ENCODE measurements at places on chromosomes 2 and 18.

- DNase-seq: no peak
Observed at GRCh38 chr2:9668687-9669345, 38.0 kb upstream of the YWHAQ start.

DNA sequence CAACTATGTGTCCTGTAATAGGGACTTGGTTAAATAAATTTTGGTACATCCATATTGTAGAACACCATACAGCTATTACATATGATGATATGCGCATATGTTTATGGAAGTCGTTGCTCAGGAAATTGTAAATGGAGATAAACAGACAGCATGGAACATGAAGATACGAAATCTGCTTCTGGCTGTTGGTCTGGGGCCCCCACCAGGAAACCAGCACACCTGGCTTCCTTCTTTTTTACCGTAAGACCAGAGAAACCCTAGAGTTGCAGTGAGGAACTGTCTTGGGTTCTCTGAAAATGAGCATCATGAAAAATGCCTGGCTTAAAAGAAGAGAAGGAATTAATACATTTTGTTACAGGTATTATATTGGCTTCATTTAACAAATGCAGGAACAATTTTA is 40.8 kb downstream of the SPTBN1 start:
- DNase-seq: no peak

DNA sequence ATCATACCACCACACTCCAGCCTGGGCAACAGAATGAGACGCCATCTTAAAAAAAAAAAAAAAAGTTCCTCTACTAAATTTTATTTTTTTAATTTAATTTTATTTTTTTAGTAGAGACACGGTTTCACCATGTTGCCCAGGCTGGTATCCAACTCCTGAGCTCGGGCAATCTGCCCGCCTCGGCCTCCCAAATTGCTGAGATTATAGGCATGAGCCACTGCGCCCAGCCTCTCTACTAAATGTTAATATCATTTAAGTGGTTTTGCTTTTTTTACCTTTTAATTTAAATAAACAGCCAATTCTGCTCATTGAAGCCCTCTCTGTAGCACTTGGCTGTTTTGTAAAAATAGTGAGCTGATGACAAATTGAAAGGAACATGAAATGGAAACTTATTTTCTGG is 9.2 kb downstream of the RAB17 start:
- no peak for DNase-seq

GRCh38 chr2:621303-622099 is 55.7 kb downstream of the TMEM18 start:
- DNase-seq: no peak

DNA sequence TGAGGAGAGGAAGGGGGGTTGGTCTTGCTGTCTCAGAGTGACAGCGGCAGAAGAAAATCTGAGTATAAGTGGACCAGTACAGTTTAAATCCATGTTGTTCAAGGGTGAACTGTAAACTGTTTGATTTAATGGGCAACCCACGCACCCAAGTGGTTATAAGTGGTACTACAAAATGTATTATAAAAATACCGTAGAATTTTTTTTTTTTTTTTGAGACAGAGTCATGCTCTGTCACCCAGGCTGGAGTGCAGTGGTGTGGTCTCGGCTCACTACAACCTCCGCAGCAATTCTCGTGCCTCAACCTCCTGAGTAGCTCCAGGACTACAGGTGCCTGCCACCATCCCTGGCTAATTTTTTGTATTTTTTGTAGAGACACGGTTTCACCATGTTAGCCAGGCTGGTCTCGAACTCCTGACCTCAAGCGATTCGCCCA is 2.1 kb upstream of the CHCHD5 start:
- DNase-seq: no peak

DNA sequence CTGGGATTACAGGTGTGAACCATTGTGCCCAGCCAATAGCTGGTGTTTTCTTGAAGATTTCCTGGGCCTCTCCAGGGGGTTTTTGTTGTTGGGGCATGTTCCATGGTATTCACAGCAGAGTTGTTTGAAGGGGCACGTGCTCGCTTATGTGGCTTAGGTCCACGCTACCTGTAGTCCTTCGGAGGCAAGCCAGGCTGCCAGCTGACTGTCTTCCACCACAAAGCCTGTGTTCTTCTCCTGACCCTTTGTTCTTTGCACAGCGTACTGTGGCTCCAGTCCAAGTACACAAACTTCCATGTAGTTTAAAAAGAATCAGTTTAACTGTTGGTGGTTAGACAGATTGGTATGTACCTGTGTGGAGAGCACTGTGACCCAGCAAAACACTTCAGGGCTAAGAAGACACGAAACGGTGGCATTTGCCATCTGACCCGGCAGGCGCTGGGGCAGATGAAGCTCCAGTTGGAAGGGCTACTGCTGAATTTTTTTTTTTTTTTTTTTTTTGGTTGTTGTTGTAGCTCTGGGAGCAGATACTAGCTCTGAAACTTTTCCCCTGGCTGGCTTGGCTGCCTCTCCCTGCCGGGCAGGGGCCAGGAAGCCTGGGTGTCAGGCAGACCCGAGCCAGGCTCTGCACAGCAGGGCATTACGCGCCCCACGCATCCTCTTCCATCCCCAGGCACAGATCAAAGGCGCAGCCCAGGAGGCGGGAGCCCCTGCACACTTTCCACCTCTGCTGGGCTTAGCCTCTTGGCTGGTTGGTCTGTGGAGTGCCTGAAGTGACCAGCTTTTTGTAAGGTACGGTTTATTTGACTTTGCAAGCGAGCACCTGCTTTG is 5.7 kb downstream of the GREB1 start:
- no peak for DNase-seq

DNA sequence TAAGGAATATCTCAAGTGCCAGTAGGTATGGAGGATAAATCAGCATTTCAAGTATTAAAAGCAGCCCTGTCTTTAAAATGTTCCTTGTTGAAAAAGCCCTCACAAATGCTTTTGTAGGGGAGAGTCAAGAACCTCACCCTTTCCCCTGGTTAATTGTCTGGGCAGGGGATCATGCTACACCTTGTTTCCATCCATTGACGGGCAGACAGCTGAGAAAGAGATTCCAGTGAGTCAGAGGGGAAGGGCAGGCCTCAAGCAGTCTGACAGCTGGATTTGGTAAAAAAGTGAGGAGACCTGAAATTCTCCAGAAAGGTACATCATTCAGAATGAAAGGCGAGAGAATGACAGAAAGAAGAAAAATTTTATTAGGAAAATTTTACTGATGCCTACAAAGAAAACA is 203.2 kb upstream of the CYP26B1 start:
- DNase-seq: no peak

DNA sequence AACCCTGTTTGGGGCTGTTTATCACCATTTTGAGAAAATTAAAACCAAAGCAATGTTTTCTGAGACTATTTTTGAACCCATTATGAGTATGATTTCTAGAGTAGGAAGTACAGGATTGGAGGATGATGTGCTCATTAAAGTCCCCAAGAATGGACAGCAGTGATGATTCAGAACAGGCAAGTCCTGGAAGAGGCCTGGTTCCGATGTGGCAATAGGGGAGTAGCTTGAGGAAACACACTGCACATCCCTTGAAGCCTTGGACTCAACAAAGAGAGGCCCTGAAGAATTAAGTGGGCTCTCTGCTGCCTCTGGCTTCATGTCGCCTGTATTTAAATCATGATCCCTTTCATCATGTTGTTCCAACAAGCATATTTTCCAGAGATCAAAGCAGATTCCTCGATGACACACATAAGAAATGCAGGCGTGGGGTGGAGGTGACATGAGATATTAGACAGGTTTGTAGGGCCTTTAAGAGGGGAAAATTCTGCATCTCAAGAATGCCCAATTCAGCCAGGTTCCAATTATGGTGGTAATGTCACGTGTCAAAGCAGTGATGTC is 242.2 kb downstream of the FHOD3 start:
- DNase-seq: no peak

- no peak for DNase-seq
Observed at GRCh38 chr2:201579536-201579935, 63.8 kb downstream of the TMEM237 start.

DNA sequence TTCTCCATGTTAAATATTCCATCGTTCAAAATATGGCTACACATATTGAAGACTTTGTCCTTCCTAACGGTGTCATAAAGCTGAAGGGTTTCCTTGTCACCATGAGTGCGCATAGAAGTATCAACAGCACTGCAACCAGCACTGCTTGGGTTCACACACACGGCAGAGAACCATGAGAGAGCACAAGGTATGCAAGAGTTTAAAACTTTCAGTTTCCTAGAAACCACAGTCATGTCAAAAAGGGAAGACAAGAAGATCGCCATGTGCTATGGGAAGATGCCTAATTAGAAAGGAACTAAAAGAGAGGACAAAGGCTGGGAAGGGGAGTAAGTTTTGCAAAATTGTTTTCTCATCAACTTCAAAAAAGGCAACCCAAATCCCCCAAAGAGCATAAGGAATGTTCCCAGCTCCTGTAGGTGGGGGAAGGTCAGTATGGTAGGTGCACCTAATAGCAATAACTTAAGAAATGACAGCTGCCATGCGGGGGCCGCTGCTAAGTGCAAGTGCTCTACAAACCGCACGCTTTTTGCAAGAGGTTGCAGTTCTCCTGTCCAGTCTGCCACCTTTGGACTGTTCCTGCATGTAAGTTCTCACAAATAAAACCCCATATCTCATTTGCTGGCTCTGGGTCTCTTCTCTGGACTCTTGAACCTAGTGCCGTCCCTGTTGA is 136.8 kb downstream of the TMEM163 start:
- no peak for DNase-seq

DNA sequence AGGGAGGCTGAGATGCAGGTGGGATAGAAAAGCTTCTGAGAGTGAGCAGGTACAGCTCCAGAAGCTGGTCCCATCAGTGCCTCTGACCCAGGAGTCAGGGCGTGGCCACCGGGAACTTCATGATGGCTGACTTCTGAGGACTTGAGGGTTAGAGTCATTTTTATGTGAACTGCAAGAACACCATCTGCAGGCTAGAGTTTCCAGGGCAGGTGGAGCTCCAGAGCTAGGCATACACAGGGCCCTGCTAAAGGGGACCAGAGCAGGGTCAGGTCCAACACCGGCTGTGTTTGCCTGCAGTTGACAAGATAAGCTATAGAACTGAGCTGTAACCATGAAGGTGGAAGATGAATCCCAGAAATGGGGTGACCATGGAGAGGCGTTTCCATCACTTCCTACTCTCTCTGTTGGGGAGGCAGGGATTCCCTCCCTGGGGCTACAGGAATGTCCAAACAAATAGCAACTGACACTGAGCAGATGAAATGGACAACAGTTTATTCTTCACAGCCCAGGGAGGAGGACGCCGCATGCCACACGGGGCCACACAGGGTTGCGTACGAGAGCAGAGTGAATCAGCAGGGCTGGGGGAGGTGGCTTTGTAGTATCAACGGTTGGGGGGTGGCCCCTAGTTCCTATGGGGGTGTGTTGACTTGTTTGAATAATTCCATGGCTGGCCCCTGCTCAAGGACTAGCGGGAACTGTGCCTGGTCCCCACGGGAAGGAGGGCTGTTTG is 77.6 kb upstream of the ZNF516 start:
- DNase-seq: no peak

DNA sequence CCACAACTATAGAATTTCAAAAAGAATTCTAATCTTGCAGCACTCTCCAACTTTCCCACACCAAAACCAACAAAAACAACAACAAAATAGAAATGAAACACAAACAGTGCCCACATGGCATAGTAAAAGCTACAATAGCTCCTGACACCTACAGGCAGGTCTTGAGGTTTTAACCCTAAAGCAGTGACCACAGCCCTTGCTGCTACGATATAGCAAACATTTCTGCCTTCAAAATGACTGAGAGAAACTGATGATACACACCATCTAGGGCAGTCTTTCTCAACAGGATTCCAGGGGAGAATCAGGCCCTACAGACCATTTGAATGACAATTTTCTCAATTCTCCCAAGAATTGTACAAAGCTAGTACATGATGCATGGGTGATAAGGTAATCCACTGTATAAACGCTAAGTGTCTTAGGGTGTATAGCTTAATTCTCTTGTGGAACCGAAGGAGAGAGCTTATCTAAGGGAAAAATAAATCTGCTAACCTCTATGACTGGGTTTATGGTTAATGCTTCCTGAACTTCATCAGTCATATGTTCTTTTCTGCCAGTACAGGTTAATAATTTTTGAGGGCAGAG is 46.5 kb downstream of the TRAK2 start:
- DNase-seq: no peak

DNA sequence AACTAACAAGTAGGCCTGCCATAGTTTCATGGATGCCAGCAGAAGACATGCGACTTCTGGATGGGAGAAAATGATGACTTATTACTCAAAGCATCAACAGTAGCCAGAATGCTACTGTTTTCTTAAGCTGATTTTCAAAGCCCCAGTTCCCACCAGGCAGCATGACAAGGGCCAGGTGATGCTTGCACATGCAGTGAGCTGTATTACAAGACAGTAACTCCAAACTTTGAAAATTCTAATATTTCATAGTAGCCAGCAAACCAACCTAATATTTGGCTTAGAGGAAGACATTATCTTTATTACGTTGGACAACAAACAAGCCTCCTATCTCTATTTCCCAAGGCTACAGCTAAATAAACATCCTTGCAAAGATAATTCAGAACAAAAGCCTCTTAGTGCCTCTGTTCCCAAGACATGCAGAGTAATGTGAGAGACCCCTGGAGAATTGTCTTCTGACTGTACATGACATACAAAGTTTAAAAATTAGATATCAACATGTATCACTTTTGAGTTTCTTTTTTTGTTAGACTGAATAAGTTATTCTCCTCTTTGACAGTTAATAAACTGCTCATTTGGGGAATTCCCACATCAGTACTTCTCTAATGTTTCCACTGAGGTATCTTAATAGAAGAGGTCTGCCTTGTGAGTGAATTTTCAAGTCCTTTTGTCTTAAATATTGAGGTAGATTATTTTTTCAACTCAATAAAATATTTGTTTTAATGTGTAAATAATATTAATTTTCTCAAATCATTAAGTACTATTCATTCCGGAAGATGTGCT is 367.6 kb upstream of the CWC22 start:
- DNase-seq: no peak

DNA sequence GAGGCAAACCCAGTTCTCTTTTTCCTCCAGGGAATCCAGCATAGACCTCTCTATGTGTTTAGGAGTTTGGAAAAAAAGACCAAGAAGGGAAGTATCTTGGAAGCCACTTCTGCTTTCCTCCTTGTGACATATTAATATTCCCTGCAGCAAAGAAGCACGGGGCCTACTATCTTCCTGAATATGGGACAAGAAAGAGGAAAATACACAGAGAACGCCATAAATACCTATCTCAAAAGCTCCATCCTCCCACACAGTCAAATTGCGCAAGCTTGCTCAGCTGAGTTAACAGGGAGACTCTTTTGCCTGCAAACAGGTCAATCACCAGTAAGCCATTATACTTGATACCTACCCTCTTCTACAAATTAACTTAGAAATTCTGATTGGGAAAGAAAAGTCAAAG is 16.7 kb upstream of the RAPH1 start:
- DNase-seq: no peak
